Right ventricle myocardium inferior (tissue), 1 donor: ENCODE measurements at places on chromosomes 6 and 20. TPM values are rescaled to one million over a fixed set of nuclear protein-coding genes. Genes with fewer than 3 reads are reported as not detected.

GRCh38 chr6:32153564-32154513, at the start of gene PPT2:
Gene PPT2 (plus strand): TSS chr6:32154141. CDS start chr6:32154595, 454 bp downstream.
- DNase-seq = peak; percentile 92

GRCh38 chr20:31949877-31950646, 1.8 kb downstream of the PDRG1 start:
- no peak for DNase-seq

- DNase-seq = no peak
These were observed 123.1 kb downstream of the MRPL14 start for GRCh38 chr6:44004136-44004535.

GRCh38 chr6:69220375-69220774, 576.4 kb downstream of the LMBRD1 start:
- no peak for DNase-seq

DNA sequence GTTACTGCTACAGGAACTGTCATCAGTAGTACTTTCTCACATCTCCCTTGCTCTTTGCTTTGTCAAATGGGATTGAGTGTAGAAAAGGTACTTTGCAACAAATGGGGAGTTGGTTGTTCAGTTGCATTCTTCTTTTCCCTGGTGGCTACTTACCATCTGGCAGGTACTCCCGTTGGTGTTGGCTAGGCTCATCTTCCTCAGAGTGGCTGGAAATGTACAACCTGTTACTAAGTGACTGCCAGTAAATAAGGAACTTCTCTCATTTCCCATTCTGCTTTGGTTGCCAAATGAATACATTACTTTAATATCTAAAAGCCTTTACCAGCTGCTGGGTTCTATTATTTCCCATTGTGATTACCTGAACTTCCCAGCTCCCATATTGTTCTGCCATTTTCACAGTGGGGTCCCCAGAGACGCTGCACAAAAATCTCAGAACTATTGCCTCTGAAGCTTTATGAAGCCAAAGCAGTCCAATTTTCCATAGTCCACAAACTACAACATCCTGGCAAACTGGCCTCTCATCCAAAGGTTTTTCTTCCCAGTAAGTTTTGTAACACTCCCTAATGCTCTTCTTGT, 229.7 kb upstream of the HTR1E start:
- no peak for DNase-seq

GRCh38 chr6:168885751-168886742, 367.6 kb downstream of the THBS2 start:
- no peak for DNase-seq

IP6K3 gene
- total RNA-seq = 47.6 TPM

DCDC2 gene
- not detected for total RNA-seq

ZSWIM1 gene
- 11.4 TPM for total RNA-seq

PARD6B gene
- total RNA-seq = 5.6 TPM

SFTA2 gene
- not detected for total RNA-seq

RBM24 gene
- total RNA-seq = 181 TPM

RSPO4 gene
- not detected for total RNA-seq
